ENCODE measurements at places on chromosomes 5 and 9.

DNA sequence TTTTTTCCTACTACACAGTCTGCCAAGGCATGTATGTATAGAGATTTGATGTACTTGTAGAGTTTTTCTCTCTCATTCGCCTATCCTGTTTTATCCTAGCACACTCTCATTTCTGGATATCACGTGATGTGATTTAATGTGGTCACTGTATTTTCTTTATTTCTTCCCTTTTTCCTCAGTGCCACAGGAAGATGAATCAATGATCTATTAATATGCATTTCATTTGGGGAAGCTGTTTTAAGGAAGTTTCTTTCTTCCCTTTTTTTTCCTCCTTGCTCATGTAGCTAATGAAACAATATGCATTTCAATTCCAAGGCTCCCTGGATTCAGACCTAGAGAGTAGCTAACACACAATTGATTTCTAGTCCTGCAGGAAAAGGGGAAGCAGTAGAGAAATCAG, 506.3 kb upstream of the WWC1 start:
- no peak for DNase-seq

GRCh38 chr5:147751-148150, 43.5 kb upstream of the LRRC14B start:
- no peak for DNase-seq

DNA sequence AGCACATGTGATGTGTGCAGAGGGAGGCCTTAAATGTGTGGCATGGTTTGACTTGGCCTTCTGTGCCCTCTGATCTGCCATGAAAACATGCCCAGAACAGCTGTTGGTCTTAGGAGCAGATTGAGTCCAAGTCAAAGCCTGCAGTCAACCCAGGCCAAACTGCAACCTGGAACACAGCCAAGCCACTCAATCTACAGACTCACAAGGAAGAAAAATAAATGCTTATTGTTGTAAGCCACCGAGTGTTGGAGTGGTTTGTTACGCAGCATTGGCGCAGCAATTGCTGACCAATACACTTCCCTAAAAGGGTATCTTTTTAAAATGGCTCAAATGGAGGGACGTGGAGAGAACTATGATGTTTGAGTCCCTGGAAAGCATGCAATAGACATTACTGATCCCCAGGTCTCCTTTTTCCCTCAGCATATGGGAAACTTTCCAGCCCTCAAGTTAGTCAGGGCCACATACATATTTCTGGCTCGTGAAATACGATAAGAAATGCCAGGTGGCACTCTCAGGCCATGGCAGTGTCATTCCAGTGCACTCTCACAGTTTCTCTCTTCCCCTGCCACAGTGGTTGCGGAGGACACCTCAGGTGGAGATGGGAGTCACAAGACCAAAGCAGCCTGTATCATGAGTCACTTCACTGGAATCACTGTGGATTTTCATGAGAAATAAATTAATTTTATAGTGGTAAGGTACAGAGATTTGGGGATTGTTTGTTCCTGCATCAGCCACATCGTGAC, 168.0 kb upstream of the ZNF618 start:
- no peak for DNase-seq

GRCh38 chr5:169067751-169068173, 233.2 kb downstream of the SLIT3 start:
- no peak for DNase-seq

GRCh38 chr5:136194576-136194975, 1.6 kb upstream of the SMIM32 start:
- no peak for DNase-seq

- no peak for DNase-seq
These were observed 16.2 kb upstream of the TLE4 start for GRCh38 chr9:79555474-79556089.

DNA sequence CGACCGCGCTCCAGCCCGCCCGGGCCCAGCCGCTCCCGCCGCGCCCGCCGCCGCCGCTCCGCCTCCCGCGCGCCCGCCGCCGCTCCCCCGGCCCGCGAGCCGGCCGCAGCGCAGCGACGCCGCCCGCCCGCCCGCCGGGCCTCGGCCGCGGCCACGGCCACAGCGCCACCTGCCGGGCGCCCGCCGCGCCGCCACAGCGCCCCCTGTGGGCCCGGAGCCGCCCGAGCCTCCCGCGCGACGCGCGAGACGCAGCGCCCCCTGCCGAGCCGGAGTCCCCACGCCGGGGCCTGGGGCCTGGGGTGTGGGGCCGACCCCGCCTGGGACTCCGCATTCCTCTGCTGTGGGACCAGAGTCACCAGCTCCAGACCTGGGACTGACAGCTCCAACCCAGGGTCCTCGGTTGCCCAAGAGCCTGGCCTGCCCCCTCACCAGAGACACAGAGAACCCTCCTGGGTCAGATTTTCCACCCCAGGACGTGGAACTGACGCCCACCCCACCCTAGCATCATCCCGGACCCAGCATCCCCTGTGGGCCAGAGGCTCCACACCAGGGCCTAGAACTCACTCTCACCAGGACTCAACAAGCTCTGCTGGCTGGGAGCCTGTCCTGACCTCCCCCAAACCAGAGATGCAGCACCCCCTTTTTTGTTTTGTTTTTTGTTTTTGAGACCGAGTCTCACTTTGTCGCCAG, at the start of gene RAPGEF1:
Gene RAPGEF1 (minus strand): TSS at position 118 of the 690 bp plus-strand sequence. CDS start 246 bp downstream, outside the sequence.
- DNase-seq = peak; percentile 80

GRCh38 chr5:125549322-125549911, 803.0 kb upstream of the ZNF608 start:
- no peak for DNase-seq

DNA sequence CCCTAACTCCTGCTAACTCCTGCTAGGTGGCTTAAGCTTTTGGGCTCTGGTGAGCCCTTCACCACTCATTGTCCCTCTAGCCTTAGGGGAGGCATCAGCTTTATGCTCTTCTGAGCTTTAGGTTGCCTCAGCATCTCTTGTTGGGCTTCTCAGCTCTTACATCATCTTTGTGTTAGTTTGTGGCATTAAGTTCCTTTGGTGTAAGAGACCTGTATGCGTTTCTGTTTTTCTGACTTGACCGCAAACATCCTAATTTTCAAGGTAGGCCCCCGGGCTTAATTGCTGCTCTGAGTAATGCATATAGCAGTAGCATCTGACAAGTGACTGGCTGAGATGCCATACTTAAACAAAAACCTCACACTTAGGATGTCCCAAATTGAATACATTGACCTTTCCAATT, 287.8 kb upstream of the TUT7 start:
- no peak for DNase-seq

DNA sequence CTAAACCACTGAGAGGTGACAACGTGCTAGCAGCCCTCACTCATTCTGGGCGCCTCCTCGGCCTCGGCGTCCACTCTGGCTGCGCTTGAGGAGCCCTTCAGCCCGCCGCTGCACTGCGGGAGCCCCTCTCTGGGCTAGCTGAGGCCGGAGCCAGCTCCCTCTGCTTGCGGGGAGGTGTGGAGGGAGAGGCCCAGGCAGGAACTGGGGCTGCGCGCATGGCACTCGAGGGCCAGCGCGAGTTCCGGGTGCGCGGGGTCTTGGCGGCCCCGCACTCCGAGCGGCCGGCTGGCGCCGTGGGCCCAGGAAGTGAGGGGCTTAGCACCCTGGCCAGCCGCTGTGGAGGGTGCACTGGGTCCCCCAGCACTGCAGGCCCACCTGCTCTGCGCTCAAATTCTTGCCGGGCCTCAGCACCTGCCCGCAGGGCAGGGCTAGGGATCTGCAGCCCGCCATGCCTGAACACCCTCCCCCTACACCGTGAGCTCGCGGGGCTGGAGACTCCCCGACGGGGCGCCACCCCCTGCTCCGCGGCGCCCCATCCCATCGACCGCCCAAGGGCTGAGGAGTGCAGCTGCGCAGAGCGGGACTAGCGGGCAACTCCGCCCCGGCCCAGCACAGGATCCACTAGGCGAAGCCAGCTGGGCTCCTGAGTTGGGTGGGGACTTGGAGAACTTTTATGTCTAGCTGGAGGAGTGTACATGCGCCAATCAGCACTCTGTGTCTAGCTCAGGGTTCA, 11.8 kb upstream of the UBE2D2 start:
- DNase-seq = no peak

- DNase-seq = no peak
These were observed 10.6 kb upstream of the CSNK1A1 start for GRCh38 chr5:149561848-149562247.

- DNase-seq = no peak
These were observed 4.5 kb upstream of the NDST1 start for GRCh38 chr5:150503386-150503785.

- DNase-seq = no peak
These were observed 3.0 kb upstream of the MCIDAS start for GRCh38 chr5:55230086-55230629.

GRCh38 chr9:107721705-107722245, 232.2 kb upstream of the KLF4 start:
- no peak for DNase-seq

DNA sequence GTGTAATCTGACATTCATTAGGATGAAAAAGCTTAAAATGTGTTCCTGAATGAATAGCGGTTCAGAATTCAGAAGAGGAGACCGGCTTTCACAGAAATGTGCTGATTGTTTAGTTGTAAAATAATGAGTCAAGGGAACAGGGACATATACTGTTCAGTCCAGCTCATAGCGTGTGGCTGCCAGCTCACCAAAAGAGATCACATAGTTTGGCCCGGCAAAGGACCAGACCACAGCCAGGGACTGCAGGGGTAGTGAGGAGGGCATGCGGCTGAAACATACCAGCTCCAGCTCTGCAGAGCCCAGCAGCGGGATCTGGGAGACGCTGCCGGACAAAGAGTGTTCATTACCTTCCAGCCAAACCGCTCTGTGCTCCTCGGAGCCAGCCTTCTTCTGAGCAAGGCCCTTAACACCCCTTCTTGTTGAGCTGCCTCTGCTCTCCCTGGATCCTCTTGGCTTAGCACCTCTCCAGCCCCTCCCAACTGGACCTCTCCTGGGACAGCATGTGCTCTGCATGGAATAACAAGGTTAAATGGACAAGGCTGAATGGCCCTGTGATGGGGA, 116.8 kb upstream of the CNTLN start:
- no peak for DNase-seq

DNA sequence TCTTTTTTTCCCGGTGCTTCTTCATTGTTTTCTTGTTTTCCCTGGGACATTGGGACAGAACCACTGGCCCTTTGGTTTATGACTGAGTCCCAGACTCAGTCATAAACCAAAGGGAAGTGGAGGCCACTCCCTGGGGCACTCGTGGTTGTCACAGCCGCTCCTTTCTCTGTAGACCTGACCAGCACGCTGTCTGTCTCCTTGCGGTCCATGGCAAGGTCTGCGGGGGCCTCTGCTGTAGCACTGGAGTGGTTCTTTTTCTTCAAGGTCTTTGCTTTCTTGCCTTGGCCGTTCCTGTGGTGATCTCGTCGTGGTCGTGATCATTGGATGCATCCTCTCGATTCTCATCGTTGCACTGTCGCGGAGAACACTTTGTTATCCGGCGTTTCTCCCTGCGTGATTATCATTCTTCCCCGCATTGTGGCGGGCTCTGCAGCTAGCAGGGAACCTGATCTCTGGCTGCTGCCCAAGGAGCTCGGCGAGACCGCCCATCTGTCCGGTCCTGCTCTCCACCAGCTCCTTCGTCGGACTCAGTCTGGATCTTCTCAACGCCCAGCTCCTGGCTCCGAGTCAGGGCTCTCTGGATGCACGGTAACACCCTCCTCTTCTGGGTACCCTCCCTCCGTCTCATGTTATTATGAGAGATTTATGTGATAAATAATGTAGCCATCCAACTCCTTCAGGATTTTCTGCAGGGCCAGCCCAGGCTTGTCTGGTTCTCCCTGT, 43.5 kb upstream of the MPDZ start:
- no peak for DNase-seq

GRCh38 chr5:61409568-61409967, 77.5 kb downstream of the ZSWIM6 start:
- no peak for DNase-seq

DNA sequence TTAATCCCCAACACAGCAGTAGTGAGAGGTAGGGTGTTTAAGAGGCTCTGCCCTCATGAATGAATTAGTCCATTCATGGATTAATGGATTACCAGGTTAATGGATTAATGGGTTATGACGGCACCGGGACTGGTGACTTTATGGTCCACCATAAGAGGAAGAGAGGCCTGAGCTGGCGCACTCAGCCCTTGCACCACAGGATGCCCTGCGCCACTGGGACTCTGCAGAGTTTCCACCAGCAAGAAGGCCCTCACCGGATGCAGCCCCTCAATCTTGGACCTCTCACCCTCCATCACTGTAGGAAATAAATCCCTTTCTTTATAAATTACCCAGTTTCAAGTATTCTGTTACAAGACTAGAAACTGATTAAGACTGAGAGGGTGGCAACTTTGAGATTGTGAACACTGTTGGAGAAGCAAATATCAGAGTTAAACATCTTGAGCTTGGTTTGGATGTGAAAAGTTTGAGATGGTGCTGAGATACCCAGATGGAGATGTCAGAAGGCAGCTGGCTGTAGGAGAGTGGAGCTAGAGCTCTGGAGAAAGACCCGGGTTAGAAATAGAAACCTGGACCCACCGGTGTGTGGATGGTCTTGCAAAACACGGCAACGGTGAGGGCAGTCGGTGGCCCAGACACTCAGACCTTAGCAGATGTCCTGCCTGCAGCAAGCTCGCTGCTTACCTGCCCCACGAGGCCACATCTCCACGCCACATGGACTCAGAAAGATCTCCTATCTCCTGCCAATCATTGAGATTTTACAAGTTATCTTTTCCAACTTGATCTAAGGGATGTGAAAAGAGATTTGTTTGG, 98.8 kb downstream of the HSD17B3 start:
- no peak for DNase-seq

GRCh38 chr5:38274370-38274769, 16.0 kb downstream of the EGFLAM start:
- no peak for DNase-seq

GRCh38 chr5:96322217-96322616, 110.8 kb downstream of the PCSK1 start:
- no peak for DNase-seq

DNA sequence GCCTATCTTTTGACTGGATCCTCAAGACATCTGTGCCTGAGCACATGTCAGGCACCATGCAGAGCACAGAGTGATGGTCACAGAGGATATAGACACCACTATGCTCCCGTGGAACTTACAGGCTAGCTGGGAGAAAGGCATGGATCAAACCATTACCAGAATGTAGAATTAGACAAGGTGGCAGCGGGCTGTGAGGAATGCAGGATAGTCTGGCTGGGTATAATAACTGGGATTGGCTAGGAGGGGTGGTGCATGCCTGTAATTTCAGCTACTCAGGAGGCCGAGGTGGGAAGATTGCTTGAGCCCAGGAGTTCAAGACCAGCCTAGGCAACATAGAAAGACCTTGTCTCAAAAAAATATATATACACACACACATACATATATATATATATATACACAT, 50.3 kb downstream of the ASS1 start:
- no peak for DNase-seq

DNA sequence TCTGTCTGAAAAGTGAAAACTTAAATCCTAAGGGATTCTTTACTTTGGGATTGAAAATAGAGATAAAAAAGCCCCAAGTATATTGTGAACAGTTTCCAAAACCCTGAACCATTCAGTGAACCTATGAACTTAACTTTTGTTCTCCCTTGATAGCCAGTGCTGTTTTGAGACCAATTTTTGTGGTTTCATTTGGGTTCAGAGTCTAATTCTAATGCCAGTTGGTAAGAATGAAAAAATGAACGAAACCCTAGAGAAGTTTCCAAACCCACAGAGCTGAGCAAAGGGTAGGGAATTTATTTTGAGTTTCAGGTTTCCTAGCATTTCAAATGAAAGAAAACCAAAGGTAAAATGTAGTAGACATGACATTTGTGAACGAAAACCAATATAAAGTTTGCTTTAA, 1366.8 kb downstream of the EFNA5 start:
- no peak for DNase-seq
